ENCODE measurements at places on chromosomes 3 and 15.

DNA sequence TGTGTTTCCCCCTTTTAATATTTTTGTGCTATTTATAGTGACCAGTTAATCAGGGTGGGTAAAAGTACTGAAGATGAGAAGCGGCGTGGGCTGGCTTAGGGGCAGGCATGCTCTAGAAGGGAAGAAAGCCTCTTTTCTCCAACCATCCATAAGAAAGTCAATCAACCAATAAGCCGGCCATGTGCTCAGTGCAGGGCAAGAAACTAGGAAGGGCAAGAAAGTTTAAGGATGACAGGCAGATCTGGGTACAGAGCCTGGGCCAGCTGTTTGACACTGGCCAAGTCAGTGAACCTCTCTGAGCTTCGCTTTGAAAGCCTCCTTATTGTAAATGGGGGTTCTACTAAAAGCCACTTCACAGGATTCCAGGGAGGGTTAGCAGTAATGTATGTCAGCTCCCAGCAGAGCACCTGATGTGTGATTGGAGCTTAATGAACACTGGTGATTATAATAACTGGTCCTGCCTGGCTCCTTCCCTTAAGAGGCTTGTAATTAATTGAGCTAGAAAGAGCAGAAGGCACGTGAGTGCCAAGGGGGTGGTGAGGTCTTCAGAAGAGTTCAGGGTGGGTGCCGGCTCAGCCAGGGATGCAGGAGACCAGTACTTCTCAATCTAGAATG is 5.7 kb upstream of the CHRNA3 start:
- DNase-seq, result no peak

DNA sequence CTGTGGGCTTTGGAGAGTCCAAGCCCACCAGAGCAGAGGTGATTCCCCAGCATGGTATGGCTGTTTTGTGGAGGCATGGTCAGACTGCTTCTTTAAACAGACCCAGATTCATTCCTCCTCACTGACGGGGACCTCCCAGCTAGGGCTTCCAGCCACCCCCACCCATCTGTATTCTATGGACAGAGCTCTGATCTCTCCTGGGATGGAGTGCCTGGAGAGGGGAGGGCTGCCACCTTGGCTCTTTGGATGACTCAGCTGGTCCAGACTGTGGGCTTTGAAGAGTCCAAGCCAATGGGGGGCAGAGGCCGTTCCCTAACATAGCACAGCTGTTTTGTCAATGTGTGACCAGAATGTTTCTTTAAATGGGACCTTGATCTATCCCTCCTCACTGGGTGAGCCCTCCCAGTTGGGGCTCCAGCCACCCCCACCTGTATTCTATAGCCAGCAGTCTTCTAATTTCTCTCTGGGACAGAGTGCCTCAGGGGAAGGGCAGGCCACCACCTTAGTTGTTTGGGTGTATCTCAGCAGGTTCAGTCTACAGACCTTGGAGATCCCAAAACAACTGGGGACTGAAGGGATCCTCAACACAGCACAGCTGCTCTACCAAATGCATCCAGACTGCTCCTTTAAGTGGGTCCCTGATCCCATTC is 122.0 kb upstream of the OSTN start:
- no peak for DNase-seq

GRCh38 chr3:137347132-137347531 is 389.3 kb downstream of the IL20RB start:
- no peak for DNase-seq

DNA sequence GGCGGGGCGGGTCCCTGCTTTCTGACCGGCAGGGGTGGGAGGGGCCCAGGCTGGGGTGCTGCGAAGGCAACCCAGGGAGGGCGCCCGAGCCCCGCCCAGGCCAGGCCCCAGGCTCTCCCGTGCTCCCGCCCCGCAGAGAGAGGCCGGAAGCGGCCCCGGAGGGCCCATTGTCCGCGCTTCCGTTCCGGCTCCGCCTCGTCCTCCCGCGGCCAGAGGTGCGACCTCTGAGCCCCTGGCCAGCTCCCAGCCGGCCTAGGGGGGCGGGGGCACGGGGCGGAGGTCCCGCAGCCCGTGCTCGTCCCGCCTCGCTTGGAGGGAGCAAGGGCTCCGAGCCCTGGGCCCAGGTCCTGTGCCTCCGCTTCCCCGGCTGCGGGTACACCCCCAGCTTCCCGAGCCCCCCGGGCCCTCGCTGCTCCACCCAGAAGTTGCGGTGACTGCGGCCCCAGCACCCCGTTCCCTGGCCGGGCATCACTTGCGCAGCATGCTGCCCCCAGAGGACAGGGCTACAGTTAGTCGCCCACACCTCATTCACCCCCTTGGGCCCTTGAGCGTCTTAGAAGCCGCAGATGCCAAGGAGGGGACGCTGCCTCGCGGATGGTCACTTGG is 20.4 kb upstream of the PLXND1 start:
- DNase-seq, result peak; percentile 79

GRCh38 chr3:45582430-45582829 is 12.1 kb upstream of the LIMD1 start:
- DNase-seq, result no peak
